SJSA1 (cell line): ENCODE measurements at places on chromosomes 5 and 9. TPM values are rescaled to one million over a fixed set of nuclear protein-coding genes. Genes with fewer than 3 reads are reported as not detected.
A peak's percentile ranks its signal among the peaks of the same experiment; 100 is the strongest.

- DNase-seq, result no peak
These were observed 982.2 kb downstream of the TLE1 start for GRCh38 chr9:80707120-80707519.

GRCh38 chr5:80125962-80126480, 90.9 kb downstream of the THBS4 start:
- DNase-seq, result peak; percentile 73

Gene LEAP2
- total RNA-seq, result 0.37 and 5.5 TPM in 2 replicates

- no peak for DNase-seq
These were observed 64.1 kb downstream of the SLCO4C1 start for GRCh38 chr5:102231693-102232619.

- peak; percentile 7 for DNase-seq
These were observed 19.2 kb downstream of the DOCK2 start for GRCh38 chr5:169656125-169656901.

DNA sequence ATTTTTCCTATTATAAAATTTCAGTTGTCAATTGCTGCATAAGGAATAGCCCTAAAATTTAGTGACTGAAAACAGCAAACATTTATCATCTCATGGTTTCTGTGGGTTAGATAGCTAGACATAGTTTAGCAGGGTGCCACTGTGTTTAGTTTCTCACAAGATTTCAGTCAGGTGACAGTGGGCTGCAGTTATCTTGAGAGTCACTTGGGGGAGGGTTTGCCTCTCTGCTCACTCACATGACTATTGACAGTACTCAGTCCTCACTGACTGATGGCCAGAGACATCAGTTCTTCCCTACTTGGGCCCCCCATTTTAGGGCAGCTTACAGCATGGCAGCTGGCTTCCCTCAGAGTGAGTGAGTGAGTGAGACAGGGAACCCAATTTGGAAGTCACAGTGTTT, 42.0 kb downstream of the PBX3 start:
- no peak for DNase-seq

GRCh38 chr5:115599502-115599901, 2.8 kb downstream of the TICAM2 start:
- no peak for DNase-seq

GRCh38 chr9:10260501-10260900, 352.3 kb downstream of the PTPRD start:
- no peak for DNase-seq

GRCh38 chr5:27144456-27144855, 106.1 kb upstream of the CDH9 start:
- no peak for DNase-seq

GRCh38 chr9:77957652-77958051, 74.0 kb downstream of the GNAQ start:
- DNase-seq, result no peak

Gene AK8
- 0.13 TPM in 1 of 2 replicates, not detected in the other for total RNA-seq

Gene BNC2
- total RNA-seq, result 1.6 and 4.9 TPM in 2 replicates
